Suprapubic skin (tissue), 4 donors: ENCODE measurements at places on chromosomes 13 and 19.

GRCh38 chr13:108574856-108575255, 54.6 kb upstream of the MYO16 start:
- no peak overlapping the region for H3K4me3 ChIP-seq
- no peaks in the 10 kb centered on the region for H3K27me3 ChIP-seq
- no peak for DNase-seq
- H3K4me1 ChIP-seq, result no peaks in the 10 kb centered on the region

DNA sequence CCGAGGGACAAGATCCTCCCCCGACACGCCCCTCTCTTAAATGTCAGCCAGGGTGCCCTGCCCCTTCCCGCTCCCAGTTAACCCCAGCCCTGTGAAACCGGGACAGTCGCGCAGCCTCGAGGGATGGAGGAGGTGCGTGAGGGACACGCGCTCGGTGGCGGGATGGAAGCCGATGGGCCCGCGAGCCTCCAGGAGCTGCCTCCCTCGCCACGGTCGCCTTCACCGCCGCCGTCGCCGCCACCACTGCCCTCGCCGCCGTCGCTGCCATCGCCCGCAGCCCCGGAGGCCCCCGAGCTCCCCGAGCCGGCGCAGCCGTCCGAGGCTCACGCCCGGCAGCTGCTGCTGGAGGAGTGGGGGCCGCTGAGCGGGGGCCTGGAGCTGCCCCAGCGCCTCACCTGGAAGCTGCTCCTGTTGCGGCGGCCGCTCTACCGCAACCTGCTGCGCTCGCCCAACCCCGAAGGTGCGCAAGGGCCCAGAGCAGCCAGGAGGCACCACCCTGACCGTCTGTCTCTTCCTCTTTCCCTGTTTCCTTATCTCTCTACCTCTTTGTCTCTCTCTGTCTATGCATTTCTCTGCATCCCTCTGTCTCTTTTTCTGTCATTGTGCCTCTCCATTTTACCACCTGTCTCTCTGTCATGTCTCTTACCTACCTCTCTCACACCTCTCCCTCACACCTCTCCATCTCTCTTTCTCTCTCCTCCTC, at the start of gene NCCRP1:
TSS of gene NCCRP1 (plus strand) at position 105 of the 703 bp plus-strand sequence. CDS start at position 124, 19 bp downstream.
- peaks cover 61% of the 10 kb centered on the region for H3K27me3 ChIP-seq
- H3K4me3 ChIP-seq, result peak within 1 kb of the TSS; percentile 33
- H3K4me1 ChIP-seq, result peaks cover 28% of the 10 kb centered on the region

DNA sequence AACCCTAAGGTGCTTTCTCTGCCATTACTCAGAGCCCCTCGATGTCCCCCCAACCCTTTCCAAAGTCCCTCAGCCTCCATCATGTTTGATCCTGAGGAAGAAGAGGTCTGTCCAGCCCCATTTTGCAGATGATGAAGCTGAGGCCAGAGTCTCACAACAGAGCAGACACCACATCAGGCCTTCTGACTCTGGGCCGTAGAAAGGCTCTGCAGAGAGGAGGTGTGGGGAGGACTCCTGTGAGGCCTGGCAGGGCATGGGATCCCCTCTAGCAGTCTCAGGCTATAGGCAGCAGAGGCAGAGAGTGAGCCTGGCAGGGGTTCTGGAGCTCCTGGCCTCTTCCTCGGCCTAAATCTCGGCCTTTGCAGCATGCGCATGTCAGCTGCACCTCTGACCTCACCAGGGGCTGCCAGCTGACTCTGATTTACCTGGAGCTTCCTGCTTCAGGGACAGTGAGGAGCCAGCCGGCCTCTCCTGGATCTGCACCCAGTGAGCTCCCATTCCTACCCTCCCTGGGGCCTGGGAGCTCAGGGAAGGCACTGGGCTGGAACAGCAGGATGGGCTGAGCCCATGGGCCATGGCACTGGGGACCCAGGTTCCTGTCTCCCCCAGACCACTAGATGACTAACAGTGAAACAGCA, 41.7 kb upstream of the VSTM2B start:
- no peaks in the 10 kb centered on the region for H3K4me1 ChIP-seq
- H3K27me3 ChIP-seq, result peaks cover 6% of the 10 kb centered on the region
- no peak overlapping the region for H3K27ac ChIP-seq
- H3K36me3 ChIP-seq, result no peaks in the 10 kb centered on the region

- no peak for DNase-seq
- H3K4me3 ChIP-seq, result peak overlapping the region; percentile 99
- H3K36me3 ChIP-seq, result no peaks in the 10 kb centered on the region
- peak overlapping the region; percentile 95 for H3K27ac ChIP-seq
- H3K4me1 ChIP-seq, result peaks cover 43% of the 10 kb centered on the region
Observed at GRCh38 chr13:112690283-112690929, 568 bp downstream of the ATP11A start.

- H3K36me3 ChIP-seq, result no peaks in the 10 kb centered on the region
- H3K4me3 ChIP-seq, result peak overlapping the region; percentile 97
- peaks cover 60% of the 10 kb centered on the region for H3K4me1 ChIP-seq
- peak overlapping the region; percentile 100 for H3K27ac ChIP-seq
- peak; percentile 87 for DNase-seq
- H3K27me3 ChIP-seq, result no peaks in the 10 kb centered on the region
Observed at GRCh38 chr13:98576200-98576945, 534 bp downstream of the STK24 start.

GRCh38 chr19:35143231-35143715, at the start of gene FXYD7:
Gene FXYD7 (plus strand): TSS chr19:35143255. CDS start chr19:35143334, 79 bp downstream.
- H3K27me3 ChIP-seq, result peaks cover 23% of the 10 kb centered on the region
- H3K27ac ChIP-seq, result no peak within 1 kb of the TSS
- H3K4me3 ChIP-seq, result peak within 1 kb of the TSS; percentile 19
- no peak for DNase-seq

- no peak for DNase-seq
- peaks cover 35% of the 10 kb centered on the region for H3K36me3 ChIP-seq
- peaks cover 15% of the 10 kb centered on the region for H3K4me1 ChIP-seq
- H3K27ac ChIP-seq, result no peak overlapping the region
- H3K4me3 ChIP-seq, result no peak overlapping the region
- no peaks in the 10 kb centered on the region for H3K27me3 ChIP-seq
Observed at GRCh38 chr19:39426170-39426569, 9.6 kb downstream of the RPS16 start.

GRCh38 chr13:101139081-101139480, 277.2 kb downstream of the NALCN start:
- no peak for DNase-seq
- no peaks in the 10 kb centered on the region for H3K36me3 ChIP-seq

- peaks cover 4% of the 10 kb centered on the region for H3K27me3 ChIP-seq
- DNase-seq, result no peak
- no peak overlapping the region for H3K4me3 ChIP-seq
- no peaks in the 10 kb centered on the region for H3K36me3 ChIP-seq
- H3K27ac ChIP-seq, result no peak overlapping the region
Observed at GRCh38 chr13:42364613-42365000, 92.7 kb downstream of the AKAP11 start.

DNA sequence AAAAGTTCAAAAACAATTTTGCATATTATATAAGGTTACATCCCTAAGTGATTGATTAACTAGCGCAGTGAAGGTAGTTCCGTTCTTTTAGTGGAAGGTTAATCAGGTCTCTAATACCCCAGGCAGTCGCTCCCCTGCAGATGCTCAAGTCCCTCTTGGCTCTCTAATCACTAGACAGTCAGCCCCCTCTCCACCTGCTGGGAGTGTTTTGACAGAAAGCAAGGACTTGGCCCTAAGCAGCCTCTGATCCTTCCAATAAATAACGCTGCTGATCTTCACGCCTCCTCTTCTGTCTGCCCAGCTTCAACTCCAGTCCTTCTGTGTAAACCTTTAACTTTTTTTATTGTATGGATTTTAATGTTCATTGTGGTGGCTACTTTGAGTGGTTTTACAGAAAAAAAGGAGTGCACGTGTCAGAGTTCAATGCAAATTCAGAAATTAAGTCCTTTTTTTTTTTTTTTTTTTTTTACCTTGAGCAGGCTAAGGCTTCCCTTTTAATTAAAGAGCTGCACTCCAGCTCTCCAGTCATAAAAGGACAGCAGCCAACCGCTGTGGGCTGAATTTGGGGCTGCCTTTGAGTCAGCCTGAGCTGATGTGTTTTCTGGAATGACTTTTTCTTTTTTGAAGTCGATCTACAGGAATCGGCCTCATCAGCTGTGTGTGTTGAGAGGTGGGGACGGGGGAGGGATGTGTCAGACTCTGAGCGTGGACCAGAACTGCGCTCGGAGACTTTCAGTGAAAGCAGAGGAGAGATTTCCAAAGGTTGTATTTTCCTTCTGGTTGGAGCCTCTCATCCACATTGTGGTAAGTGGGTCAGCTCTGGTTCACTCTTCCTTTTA, 33.8 kb upstream of the MYO16 start:
- no peaks in the 10 kb centered on the region for H3K36me3 ChIP-seq
- H3K27ac ChIP-seq, result no peak overlapping the region

GRCh38 chr13:39881887-39882286, 226.4 kb downstream of the COG6 start:
- H3K27me3 ChIP-seq, result no peaks in the 10 kb centered on the region
- DNase-seq, result no peak
- no peak overlapping the region for H3K27ac ChIP-seq
- H3K36me3 ChIP-seq, result no peaks in the 10 kb centered on the region

- H3K27me3 ChIP-seq, result no peaks in the 10 kb centered on the region
- no peaks in the 10 kb centered on the region for H3K36me3 ChIP-seq
- no peak for DNase-seq
- H3K4me3 ChIP-seq, result no peak overlapping the region
- no peak overlapping the region for H3K27ac ChIP-seq
Observed at GRCh38 chr13:50357136-50357535, 341.9 kb downstream of the KCNRG start.

DNA sequence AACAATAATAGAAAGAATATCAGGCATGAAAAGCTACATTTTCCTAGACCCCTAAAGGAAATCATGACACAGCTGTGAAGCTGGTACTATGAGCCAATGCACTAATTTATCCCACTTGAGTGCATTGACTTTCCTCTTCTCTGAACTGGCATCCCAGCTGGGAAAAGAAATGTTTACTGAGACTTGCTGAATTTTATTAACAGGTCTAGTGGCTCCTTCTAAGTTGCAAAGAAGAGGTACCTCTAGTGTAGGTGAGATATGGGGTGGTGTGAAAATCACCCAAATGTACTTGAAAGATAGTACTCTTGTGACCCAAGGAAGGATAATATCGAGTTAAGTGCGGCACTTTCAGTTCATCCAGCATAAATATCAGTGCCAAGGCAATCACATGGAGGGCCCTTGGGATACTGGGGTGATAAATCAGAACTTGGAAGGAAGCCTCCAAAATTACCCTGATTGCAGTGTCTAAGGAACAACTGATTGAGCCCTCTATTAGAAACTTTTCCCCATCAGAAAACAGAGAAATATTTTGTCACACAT, 369.2 kb downstream of the PCDH9 start:
- H3K27me3 ChIP-seq, result no peaks in the 10 kb centered on the region
- DNase-seq, result no peak
- no peaks in the 10 kb centered on the region for H3K36me3 ChIP-seq
- no peaks in the 10 kb centered on the region for H3K4me1 ChIP-seq
- no peak overlapping the region for H3K4me3 ChIP-seq

GRCh38 chr13:85709072-85709471, 90.1 kb downstream of the SLITRK6 start:
- no peaks in the 10 kb centered on the region for H3K36me3 ChIP-seq
- H3K4me3 ChIP-seq, result no peak overlapping the region
- H3K27me3 ChIP-seq, result no peaks in the 10 kb centered on the region
- no peak for DNase-seq
- no peak overlapping the region for H3K27ac ChIP-seq
- H3K4me1 ChIP-seq, result no peaks in the 10 kb centered on the region

DNA sequence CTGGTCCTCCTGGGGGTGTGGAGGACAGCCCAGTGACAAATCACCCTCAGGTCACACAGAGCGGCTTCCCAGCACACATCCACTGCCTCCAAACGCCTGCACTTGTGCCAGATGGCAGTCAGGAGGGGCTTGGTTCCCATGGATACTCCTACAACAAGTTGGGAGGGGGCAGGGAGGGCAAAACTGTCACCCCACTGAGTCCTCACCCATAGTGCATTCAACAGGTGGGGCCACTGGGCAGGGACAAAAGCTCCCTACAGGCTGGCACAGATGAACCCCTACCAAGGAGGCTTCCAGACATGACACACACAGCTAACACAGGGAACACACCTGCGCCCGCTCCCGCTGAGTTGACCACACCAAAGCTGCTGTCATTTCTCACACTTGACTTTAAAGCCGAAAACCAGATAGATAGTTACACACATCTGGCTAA, 120.5 kb downstream of the STK24 start:
- H3K27ac ChIP-seq, result no peak overlapping the region
- H3K27me3 ChIP-seq, result no peaks in the 10 kb centered on the region
- no peak for DNase-seq
- no peak overlapping the region for H3K4me3 ChIP-seq
- H3K4me1 ChIP-seq, result peaks cover 32% of the 10 kb centered on the region

DNA sequence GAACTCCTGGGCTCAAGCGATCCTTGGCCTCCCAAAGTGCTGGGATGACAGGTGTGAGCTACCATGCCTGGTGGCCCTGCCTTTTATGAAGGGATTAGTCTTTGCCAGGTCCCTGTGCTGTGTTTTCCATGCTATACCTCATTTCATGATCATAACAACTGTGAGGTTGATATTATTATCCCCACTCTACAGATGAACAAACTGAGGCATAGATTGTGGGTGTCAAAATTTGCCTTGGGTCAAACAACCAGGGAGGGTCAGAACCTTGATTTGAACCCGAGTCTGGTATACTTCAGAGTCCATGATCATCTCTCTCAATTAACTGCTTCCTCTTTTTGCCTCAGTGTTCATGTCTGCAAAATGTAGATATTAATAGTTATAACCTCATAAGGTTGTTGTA, 6.9 kb downstream of the PINLYP start:
- no peak for DNase-seq
- no peaks in the 10 kb centered on the region for H3K36me3 ChIP-seq
- no peak overlapping the region for H3K27ac ChIP-seq

GRCh38 chr13:42305503-42305902, 33.6 kb downstream of the AKAP11 start:
- H3K27me3 ChIP-seq, result no peaks in the 10 kb centered on the region
- peaks cover 60% of the 10 kb centered on the region for H3K36me3 ChIP-seq

DNA sequence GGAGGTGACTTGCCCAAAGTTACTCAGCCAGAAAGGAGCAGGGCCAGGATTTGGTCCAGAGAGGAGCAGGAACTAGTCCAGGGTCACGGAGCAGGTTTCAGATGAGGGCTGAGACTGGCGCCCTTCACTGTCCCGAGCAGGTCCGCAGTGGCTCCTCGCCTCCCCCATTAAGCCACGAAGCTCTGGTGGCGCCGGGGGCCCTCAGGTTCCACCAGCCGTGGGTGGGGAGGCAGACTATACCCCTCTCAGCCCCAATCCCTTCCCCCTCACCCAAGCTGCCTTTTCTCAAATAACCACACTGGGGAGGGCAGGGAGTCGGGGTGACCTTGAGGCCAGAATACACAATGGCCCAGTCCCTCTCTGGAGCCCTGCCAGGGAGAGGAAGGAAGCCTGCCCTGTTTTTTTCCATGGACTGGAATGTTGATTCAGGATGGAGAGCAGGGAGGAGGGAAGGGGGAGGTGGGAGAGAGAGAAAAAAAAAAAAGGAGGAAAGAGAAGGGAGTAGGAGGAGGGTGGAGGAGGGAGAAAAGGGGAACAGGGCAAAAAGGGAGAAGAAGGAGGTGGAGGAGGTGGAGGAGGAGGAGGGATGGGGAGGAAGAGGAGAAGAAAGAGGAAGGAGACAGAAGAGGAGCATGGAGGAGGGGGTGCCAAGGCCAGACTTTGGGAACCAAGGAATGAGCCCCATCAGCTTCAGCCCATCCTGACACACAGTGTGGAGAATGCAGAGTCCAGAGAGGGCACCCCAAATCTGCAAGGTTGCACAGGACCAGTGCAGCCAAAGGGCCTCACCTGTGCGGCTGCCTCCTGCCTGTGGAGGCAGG, 19.7 kb downstream of the CEACAM16 start:
- no peaks in the 10 kb centered on the region for H3K36me3 ChIP-seq
- peak overlapping the region; percentile 68 for H3K27ac ChIP-seq
- H3K4me3 ChIP-seq, result no peak overlapping the region
- no peaks in the 10 kb centered on the region for H3K27me3 ChIP-seq
- no peak for DNase-seq

GRCh38 chr13:95222733-95223018, 78.6 kb downstream of the ABCC4 start:
- H3K27ac ChIP-seq, result no peak overlapping the region
- DNase-seq, result no peak
- no peaks in the 10 kb centered on the region for H3K4me1 ChIP-seq
- H3K36me3 ChIP-seq, result no peaks in the 10 kb centered on the region
